ENCODE measurements at places on chromosomes 6 and 20. TPM values are rescaled to one million over a fixed set of nuclear protein-coding genes. Genes with fewer than 3 reads are reported as not detected.

GRCh38 chr20:1633535-1633934 is 13.7 kb upstream of the SIRPB1 start:
- peaks cover 70% of the 10 kb centered on the region for H3K4me1 ChIP-seq
- no peaks in the 10 kb centered on the region for H3K27me3 ChIP-seq
- no peak overlapping the region for H3K27ac ChIP-seq
- H3K4me3 ChIP-seq, result no peak overlapping the region

GRCh38 chr6:11428371-11428770 is 109.2 kb upstream of the TMEM170B start:
- peak overlapping the region; percentile 6 for H3K27ac ChIP-seq
- H3K36me3 ChIP-seq, result no peaks in the 10 kb centered on the region
- no peak for DNase-seq
- H3K4me1 ChIP-seq, result peaks cover 77% of the 10 kb centered on the region

GRCh38 chr6:56328728-56329090 is 81.3 kb upstream of the COL21A1 start:
- no peaks in the 10 kb centered on the region for H3K4me1 ChIP-seq
- peak overlapping the region; percentile 24 for H3K27ac ChIP-seq
- no peak overlapping the region for H3K4me3 ChIP-seq

GRCh38 chr6:150269130-150269856 is 99.5 kb upstream of the IYD start:
- H3K36me3 ChIP-seq, result no peaks in the 10 kb centered on the region
- DNase-seq, result no peak
- no peak overlapping the region for H3K27ac ChIP-seq
- peaks cover 16% of the 10 kb centered on the region for H3K4me1 ChIP-seq

- H3K27me3 ChIP-seq, result peaks cover 16% of the 10 kb centered on the region
- peaks cover 3% of the 10 kb centered on the region for H3K4me1 ChIP-seq
- H3K27ac ChIP-seq, result no peak overlapping the region
- H3K4me3 ChIP-seq, result no peak overlapping the region
- peaks cover 3% of the 10 kb centered on the region for H3K36me3 ChIP-seq
- DNase-seq, result no peak
Observed at GRCh38 chr6:77470983-77471382, 7.7 kb upstream of the HTR1B start.

- no peaks in the 10 kb centered on the region for H3K36me3 ChIP-seq
- no peak for DNase-seq
- no peak overlapping the region for H3K27ac ChIP-seq
- H3K27me3 ChIP-seq, result no peaks in the 10 kb centered on the region
- H3K4me3 ChIP-seq, result no peak overlapping the region
Observed at GRCh38 chr20:42361402-42361970, 743.3 kb upstream of the CHD6 start.

DNA sequence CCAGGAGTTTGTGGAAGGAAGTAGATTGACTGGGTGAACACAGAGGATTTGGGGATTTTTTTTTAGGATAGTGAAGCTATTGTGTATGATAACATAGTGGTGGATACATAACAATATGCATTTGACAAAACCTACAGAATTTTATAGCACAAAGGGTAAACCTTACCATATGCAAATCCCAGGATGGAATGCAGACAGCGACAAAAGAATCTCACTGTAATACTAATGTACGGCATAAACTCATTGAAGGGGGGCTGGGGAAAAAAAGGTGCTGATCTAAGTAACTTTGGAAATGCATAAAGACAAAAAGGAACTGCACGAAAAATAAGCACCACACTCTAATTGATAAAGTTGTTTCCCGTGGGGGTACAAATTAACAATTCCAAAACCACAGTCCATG is 15.2 kb upstream of the PLAGL1 start:
- H3K4me3 ChIP-seq, result no peak overlapping the region
- no peaks in the 10 kb centered on the region for H3K27me3 ChIP-seq
- no peak for DNase-seq
- H3K27ac ChIP-seq, result no peak overlapping the region

DNA sequence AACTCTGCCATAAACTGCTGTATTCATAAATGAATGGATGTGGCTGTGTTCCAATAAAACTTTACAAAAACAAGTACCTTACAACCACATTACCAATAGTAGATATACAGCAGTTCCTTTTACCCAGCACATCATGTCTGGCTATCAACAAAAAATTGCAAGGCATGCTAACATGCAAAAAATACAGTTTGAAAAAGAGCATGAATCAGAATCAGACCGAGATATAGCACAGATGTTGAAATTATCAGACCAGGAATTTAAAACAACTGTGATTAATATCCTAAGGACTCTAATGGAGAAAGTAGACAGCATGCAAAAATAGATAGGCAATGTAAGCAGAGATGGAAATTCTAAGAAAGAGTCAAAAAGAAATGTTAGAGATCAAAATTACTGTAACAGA is 8.4 kb upstream of the NUS1 start:
- H3K4me3 ChIP-seq, result no peak overlapping the region
- peaks cover 2% of the 10 kb centered on the region for H3K36me3 ChIP-seq
- H3K4me1 ChIP-seq, result no peaks in the 10 kb centered on the region
- DNase-seq, result no peak
- H3K27me3 ChIP-seq, result no peaks in the 10 kb centered on the region
- H3K27ac ChIP-seq, result no peak overlapping the region

HLA-DMB gene
- 3.4 TPM for total RNA-seq

GRCh38 chr6:155690820-155691219 is 235.2 kb upstream of the NOX3 start:
- H3K27me3 ChIP-seq, result no peaks in the 10 kb centered on the region
- H3K27ac ChIP-seq, result no peak overlapping the region
- no peaks in the 10 kb centered on the region for H3K36me3 ChIP-seq
- DNase-seq, result no peak
- H3K4me3 ChIP-seq, result no peak overlapping the region

GATA5 gene
- total RNA-seq, result not detected

GRCh38 chr6:32933661-32934085 is 7.2 kb downstream of the HLA-DMB start:
- peak; percentile 72 for DNase-seq
- no peak overlapping the region for H3K27ac ChIP-seq
- H3K4me1 ChIP-seq, result no peaks in the 10 kb centered on the region
- no peak overlapping the region for H3K4me3 ChIP-seq

DNA sequence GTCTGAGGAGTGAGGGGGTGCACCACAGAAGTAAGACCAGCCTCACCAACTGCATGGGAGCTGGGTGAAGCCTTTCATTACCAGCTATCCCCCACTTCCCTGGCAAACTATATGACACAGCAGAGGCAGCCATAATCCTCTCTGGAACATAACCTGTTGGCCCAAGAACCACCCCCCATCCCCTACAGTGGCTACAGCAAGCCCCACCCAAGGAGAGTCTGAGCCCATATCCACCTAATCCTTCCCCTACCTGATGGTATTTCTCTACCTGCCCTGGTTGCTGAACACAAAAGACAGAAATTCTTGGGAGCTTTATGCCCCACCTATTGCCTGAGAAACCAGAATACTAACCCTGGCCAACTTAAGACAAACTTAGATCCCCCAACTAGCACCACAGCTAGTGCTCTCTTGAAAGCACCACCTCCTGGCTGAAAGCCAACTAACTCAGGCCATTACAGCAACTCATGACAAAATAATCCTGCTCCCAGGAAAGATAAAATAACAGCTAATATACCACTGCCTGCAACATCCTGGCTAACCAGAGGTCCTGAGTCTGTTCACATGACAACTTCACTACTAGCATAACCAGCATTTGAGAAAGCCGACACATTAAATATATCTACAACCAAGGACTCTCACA is 11.2 kb downstream of the RNGTT start:
- no peak for DNase-seq
- no peak overlapping the region for H3K4me3 ChIP-seq
- peaks cover 12% of the 10 kb centered on the region for H3K36me3 ChIP-seq
- H3K27me3 ChIP-seq, result no peaks in the 10 kb centered on the region

DNA sequence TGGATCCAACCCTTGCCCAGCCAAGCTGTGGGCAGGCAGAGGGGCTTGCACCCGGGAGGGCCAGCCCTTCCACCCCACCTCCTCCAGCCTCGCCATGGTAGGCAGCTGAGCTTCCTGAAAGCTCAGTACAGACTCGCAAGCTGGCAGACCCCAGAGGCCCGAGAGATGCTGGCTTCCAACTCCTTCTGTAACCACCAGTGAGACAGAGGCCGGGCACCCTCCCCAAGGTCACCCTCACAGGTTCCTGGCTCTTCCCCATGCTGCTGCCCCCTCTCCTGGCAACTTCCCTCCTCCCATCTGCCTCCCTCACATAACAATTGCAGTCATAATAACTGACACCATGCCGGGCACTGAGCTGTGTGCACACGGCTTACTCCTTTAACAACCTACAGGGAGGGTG is 26.2 kb upstream of the NOL4L start:
- no peak overlapping the region for H3K4me3 ChIP-seq
- no peaks in the 10 kb centered on the region for H3K27me3 ChIP-seq
- H3K36me3 ChIP-seq, result no peaks in the 10 kb centered on the region

DNA sequence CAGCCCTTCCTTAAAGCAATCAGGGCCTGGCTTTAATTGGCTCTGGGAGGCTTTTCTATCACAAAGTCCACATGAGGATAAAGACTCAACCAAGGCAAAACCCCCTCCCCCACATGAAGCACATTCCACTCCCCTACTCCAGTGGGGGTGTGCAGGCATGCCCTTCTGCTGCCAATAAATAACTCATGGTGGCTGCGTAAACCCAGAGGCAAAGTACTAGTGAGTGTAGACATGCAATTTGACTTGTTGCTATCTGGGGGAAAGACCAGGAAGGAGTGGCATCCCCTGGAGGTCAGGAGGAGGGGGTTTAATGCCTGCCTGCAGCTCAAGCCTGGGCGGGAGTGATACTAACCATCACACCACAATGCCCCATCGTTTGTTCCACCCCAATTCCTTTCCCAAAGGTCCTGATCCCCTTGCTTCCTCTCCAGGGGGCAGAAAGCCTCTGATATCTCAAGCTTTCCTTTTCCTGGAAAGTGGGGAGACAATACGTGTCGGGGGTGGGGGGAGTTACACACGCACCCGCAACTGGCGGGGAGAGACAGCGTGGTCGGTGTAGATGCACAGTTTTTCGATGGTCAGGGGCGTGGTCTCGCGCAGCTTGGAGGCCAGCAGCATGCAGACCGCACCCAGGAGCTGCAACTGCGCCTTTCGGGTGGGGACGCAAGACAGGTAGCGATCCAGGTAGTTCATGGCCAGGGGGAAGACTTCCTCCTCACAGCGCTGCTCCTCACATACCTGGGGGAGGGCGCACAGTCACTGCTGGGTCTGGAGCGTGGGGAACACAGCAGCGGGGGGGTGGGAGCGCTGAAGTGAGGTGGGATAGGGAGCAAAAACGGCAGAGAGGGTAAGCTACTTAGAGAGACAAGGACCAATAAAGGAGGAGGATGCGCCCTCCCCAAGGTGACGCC is 1.5 kb downstream of the CCND3 start:
- peak; percentile 55 for DNase-seq
- peaks cover 82% of the 10 kb centered on the region for H3K4me1 ChIP-seq
- no peaks in the 10 kb centered on the region for H3K27me3 ChIP-seq
- peaks cover 20% of the 10 kb centered on the region for H3K36me3 ChIP-seq

- peaks cover 6% of the 10 kb centered on the region for H3K27me3 ChIP-seq
- no peak overlapping the region for H3K27ac ChIP-seq
- no peak overlapping the region for H3K4me3 ChIP-seq
- no peaks in the 10 kb centered on the region for H3K4me1 ChIP-seq
- no peaks in the 10 kb centered on the region for H3K36me3 ChIP-seq
Observed at GRCh38 chr20:6213311-6213710, 90.5 kb upstream of the FERMT1 start.

DNA sequence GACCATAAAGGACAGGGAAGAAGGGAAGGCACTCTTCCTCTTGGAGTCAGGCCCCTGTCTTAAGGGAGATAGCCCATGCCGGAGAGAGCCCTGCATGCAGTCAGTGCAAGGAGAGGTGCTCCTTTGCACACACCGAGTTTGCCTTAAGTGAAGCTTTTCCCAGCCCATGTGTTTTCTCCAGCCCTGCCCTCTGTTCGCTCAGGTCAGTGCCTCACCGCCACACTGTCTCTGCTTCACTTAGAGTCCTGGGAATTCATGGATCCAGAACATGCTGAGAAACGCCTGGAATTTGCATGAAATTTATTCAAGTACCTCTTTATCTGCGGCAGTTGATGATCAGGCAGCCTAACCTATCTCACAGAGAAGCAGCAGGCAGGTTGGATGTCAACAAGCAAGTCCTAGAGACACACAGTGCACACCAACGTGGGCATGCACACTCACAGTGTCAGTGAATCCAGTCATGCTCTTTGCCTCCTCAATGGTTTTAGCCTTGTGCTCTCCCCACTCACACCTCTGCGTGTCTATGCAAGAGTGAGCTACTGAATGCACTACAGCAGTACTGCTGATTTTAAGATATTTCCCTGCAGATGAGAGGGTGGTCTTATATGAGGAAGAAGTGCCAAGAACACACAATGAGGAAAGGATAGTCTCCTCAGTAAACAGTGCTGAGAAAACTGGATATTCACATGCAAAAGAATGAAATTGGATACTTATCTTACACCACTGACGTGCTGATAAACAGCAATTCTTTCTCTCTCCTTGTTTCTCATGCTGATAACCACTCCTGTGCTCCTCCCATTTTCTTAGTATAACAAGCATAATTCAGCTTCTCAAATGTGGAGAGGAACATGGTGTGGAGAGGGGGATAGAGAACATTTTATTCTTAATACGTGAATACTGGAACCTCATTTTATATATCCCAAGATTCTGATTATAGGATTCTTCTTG is 295.1 kb upstream of the CDYL start:
- no peaks in the 10 kb centered on the region for H3K36me3 ChIP-seq
- no peak overlapping the region for H3K27ac ChIP-seq
- H3K27me3 ChIP-seq, result peaks cover 34% of the 10 kb centered on the region

DNA sequence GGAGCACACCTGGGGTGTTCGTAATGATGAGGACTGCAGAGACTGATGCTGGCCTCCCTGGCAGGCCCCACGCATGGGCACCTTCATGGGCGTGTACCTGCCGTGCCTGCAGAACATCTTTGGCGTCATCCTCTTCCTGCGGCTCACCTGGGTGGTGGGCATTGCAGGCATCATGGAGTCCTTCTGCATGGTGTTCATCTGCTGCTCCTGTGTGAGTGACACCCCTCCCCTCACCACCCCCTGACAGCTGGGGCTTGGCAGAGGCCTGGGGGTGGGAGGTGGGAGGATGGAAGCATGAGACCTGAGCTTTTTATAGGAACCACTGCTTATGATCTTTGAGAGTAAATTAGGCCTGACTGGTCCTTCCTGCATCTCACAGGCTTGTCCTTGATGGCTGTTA is 6.7 kb downstream of the SLC12A5 start:
- no peak overlapping the region for H3K4me3 ChIP-seq
- peaks cover 38% of the 10 kb centered on the region for H3K27me3 ChIP-seq
- no peak for DNase-seq
- no peaks in the 10 kb centered on the region for H3K36me3 ChIP-seq
- H3K4me1 ChIP-seq, result no peaks in the 10 kb centered on the region

- DNase-seq, result no peak
- no peak overlapping the region for H3K4me3 ChIP-seq
- no peaks in the 10 kb centered on the region for H3K36me3 ChIP-seq
- no peaks in the 10 kb centered on the region for H3K4me1 ChIP-seq
- no peaks in the 10 kb centered on the region for H3K27me3 ChIP-seq
Observed at GRCh38 chr6:123007885-123008284, 11.8 kb downstream of the CLVS2 start.

- no peak for DNase-seq
- peaks cover 29% of the 10 kb centered on the region for H3K27me3 ChIP-seq
- H3K27ac ChIP-seq, result no peak overlapping the region
Observed at GRCh38 chr6:57257911-57258541, 35.9 kb upstream of the RAB23 start.

Data from activated T-cell treated with anti-CD3 and anti-CD28 coated beads, Interleukin-2, amount 50 U/mL, for 72 hours (primary cell).